ENCODE measurements at places on chromosomes 11 and 22. TPM values are rescaled to one million over a fixed set of nuclear protein-coding genes. Genes with fewer than 3 reads are reported as not detected.

DNA sequence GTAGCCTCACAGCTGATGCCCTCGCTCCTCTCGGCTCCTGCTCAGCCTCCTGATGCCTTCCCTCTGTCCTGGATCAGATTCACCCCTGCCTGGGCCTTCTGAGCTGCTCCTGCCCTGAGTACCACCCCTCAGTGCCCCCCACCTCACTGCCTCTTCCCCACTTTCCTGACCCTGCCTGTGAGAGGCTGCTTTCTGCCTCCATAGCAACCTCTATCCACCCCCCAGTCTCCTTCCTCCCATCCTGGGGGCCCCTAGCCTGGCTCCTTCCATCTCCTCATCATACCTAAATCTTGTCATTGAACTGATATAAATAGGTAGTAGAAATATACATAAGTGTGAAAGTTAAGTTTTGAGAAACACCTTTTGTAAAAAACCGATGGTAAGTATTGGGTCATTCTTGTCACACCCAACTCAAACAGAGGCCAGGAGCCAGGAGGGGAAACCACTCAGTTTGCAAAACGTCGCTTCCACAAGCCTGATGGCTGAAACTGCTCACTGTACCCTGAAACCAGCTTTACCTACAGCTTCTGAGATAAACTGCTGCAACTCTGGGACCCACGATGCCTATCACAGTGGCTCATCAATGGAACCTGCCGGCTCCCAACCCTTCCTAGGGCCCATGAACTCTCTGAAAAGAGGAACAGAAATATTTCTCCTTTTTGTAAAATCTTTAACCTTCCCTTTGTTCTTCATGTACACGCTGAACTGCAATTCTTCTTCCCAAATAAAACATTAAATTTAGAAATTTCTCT, 4.8 kb upstream of the APOBEC3H start:
- no peak for DNase-seq

- DNase-seq: no peak
Observed at GRCh38 chr22:23376256-23376655, 195.9 kb downstream of the BCR start.

DNA sequence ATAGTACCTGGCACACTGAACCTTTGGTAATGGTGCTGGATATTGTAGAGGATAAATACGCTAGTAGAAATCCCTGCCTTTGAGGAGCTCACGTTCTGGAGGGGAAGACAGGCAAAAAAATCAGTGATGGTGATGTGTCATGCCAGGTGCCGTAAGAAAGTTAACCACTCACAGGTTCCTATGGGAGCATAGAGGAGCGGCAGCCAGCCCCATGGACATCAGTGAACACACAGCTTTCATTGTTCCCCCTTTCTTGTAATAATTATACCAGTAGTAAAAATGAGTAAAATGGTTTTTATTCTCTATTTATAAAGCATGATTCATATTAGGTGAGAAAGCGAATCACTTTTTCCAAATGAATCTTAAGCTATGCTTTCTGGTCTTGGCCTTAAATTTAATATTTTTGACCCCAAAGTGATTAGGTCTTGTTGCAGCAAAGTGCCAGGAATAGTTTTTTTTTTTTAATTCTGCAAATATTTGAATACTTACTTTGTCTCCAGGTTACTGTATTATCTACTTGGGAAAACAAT, 57.9 kb downstream of the UVRAG start:
- DNase-seq: no peak

DNA sequence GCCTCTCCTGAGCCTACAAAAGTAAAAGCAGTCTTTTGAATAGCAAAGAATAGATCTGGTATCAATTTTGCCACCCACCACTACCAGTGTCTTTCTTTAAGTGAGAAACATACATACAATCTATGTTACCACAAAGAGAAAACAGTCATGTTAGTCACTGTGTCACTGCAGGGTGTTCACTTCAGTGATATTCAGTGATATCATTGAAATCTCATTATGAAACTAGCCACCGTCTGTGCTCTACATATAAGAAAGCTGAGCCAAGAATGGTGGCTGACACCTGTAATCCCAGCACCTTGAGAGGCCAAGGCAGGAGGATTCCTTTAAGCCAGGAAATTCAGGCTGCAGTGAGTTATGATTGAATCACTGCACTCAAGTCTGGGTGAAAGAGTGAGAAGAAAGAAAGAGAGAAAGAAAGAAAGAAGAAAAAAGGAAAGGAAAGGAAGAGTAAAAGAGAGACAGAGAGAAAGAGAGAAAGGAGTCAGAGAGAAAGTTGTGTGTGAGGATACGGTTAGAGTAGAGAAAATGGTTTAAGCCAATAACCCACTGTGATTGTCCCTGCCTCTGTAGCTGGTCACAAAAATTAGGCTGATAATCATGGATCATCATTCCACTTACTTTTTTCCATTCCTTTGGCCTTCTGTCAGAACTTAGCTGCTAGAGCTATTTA, 847.1 kb downstream of the FAM181B start:
- no peak for DNase-seq

DNA sequence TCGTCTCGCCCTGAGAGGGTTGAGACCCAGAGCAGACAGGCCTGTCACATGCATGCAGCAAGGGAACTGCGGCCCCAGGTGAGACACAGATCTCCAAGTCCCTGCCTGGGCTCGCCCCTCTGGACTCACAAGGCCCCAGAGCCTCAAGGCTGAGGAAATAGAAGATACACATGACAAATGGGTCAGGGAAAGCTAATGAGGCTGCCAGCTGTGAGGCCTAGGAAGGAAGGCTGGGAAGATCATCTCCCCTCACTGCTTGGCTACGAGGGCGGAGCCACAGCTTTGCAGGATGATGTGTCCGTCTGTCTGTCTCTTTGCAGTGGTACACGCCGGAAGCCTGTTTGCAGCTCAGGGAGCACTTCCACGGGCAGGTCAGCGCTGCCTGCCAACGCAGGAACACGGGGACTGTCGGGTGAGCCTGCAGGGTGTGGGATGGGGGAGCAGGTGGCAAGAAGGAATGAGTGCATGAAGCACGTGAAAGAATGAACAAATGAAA, 4.5 kb downstream of the RAB36 start:
- no peak for DNase-seq

DNA sequence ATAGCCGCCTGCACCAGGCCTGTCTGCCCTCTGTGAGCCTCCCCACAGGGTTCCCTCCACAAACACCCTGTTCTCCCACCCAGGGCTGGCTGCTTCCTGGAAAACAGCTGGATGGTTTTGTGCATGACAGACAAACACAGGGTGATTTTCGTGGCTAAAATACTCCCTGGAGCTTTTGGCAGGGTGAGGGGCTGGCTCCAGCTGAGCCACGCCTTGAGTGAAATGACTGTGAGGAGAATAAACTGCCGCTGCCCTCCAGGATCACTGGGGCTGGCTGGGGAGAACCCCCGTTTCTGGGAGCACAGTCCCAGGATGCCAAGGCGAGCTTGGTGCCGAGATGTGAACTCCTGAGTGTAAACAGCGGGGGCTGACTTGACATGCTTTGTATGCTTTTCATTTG, 20.3 kb upstream of the PPP6R3 start:
- DNase-seq: no peak

DNA sequence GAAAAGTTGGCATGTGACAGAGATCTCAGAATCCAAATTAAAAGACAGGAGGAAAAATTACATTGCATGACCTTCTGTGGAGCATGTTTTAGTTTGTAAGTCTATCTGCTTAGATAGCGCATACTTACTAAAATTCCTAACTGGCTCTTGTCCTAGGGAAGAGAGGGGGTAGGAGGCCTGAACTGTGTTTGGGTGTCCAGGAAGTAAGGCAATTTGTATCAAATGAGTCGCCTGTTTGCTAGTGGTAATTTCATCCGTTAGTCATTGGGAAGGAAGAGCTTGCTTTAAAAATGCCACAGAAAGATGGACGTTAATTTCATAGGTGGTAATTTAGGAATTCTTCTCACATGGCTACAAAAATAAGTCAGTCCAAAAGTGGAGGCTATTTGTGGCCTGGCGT, 18.5 kb downstream of the GRK3 start:
- DNase-seq: no peak

GRCh38 chr11:35974882-35975589, 31.2 kb downstream of the LDLRAD3 start:
- no peak for DNase-seq

DNA sequence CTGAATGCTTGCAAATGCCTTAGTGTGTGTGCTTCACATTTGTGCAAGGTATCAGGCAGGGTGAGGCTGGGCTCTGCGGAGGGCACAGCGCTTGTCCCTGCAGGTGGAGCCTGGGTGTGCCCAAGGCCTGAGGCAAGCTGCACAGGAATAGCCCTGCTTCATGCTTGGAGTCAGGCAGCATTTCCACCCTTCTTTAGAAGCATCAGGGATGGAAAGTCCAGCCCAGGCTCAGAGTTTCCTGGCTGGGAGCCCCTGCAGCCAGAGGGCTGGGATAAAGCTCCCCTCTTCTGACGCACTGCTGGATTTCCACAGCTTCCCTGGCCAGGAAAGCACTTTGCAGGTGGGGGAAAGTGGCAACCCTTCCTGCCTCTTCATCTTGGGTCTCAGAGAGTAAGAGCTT, 63.4 kb downstream of the GALNT18 start:
- DNase-seq: no peak

DNA sequence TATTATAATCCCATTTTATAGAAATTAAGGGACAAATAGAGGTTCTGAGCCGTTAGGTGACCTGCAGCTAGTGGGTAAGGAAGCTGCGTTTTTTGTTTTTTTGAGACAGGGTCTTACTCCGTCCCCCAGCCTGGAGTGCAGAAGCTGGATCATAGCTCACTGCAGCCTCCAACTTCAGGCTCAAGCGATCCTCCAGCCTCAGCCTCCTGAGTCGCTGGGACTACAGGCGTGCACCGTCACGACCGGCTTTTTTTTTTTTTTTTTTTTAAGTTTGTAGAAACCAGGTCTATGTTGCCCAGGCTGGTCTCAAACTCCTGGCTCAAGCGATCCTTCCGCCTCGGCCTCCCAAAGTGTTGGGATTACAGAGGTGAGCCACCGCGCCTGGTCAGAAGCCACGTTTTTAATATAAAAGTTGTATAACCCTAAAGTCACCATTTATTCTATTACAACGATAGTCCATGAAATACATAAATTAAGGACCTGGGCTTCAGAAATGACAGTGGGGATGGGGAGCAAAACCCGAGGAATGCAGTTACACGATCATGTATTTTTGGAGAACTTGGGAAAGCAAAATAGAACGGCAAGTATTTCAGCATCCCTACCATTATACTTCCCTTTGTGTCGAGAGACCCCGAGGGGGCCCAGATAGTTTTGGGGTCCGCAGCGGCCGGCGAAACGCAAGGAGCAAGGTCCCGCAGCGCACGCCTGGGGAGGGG, 638 bp downstream of the SAAL1 start:
- no peak for DNase-seq

GRCh38 chr22:37258753-37259401, 14.8 kb upstream of the RAC2 start:
- DNase-seq: no peak

GRCh38 chr11:10494636-10495463, 39.8 kb downstream of the AMPD3 start:
- no peak for DNase-seq

- no peak for DNase-seq
Observed at GRCh38 chr11:79431535-79431934, 9.3 kb downstream of the TENM4 start.

DNA sequence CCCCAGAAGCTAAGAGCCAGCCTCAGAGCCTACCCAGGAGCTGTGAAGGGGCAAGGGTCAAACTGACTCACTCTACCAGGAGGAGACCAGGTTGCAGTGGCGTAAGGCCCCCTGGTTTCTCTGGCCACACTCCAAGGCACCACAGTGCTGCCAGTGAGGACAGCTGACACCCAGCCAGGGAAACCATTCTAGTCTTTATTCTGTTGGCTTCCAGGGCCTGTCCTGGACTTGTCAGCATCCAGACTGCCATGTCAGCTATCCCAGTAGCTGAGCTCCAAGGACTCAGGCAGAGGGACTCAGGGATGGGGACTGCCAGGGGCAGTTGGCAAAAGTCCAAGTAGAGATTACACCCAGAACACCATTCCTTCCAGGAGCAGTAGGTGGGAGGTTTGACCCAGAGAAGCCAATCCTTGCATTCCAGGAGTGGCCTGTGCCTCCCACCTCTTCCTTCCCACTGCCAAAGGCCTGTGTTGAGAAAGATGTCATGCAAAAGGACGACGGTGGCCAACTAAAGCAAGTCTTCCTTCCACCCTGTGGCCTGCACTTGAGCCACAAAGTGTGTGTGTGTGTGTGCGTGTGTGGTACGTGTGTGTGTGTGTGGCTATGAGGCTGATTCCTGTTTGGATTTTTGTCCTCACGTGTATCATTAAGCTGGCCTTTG, 3.6 kb upstream of the MAPK8IP1 start:
- no peak for DNase-seq

DNA sequence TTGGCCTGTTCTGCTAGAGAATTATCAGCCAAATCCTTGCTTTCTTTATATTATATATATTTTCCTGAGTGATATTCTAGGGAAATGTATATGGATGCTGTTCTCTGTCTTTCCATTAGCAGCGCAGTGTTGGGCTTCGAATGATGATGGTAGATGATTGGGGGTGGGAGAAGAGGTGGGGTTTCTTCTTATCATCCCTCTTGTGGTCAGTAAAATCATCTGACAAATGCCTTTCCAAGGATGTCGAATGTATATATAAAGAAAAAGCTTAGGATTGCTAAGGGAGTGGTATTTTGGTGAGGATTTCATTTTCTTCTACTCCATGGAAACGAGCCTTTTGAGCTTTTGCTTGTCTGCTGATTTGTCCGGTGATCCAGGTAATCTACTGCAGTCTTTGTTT, 48.9 kb downstream of the ARHGEF12 start:
- DNase-seq: no peak

The USP2 gene
- 3.4 TPM for total RNA-seq

The SERPING1 gene
- total RNA-seq: 31.7 TPM

The CEND1 gene
- total RNA-seq: 1.2 TPM

The CYP2D6 gene
- 3.5 TPM for total RNA-seq

The MPPED2 gene
- total RNA-seq: 3.2 TPM

The ELFN2 gene
- 0.09 TPM for total RNA-seq

The ARHGAP20 gene
- 0.20 TPM for total RNA-seq

The ZNF214 gene
- 7.3 TPM for total RNA-seq
